ENCODE measurements at places on chromosomes 7 and 10.

GRCh38 chr10:77325233-77325537, 312.4 kb downstream of the KCNMA1 start:
- DNase-seq = no peak

GRCh38 chr10:35420044-35420443, 83.7 kb downstream of the CCNY start:
- DNase-seq = no peak

- DNase-seq = no peak
Measured at GRCh38 chr10:8665322-8665721, 610.8 kb downstream of the GATA3 start.

DNA sequence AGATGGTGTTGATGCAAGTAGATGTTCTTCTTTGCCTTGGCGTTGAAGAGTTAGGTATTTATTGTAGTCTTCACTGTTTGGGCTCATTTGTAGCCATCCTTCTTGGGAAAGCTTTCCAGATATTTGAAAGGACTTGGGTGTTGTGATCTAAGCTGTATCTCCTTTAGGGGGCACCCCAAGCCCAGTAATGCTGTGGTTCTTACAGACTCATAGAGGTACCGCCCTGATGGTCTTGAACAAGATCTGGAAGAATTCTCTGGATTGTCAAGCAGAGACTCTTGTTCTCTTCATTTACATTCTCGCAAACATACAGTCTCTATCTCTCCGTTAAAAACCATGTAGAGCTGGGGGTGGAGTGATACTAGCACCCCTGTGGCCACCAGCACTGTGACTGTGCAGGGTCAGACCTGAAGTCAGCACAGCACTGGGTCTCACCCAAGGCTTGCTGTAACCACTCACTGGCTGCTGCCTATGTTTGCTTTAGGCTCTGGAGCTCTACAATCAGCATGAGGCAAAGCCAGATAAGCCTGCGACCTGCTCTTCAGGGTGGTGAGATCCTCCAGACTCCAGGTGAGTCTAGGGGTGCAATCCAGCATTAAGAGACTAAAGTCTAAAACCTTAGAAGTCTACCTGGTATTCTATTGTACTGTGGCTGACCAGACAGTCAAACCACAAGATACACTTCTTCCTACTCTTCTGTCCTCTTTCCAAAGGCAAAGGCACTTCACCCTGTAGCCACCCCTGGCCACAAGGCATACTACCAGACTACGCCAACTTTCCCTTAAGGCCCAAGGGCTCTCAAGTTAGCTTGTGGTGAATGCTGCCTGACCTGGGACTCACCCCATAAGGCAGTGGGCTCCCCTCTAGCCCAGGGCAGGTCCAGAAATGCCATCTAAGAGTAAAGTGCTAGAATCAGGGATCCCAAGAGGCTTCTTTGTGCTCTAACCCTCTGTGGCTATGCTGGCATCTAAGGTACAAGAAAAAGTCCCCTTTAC, 209.7 kb upstream of the TMEM196 start:
- DNase-seq = no peak

DNA sequence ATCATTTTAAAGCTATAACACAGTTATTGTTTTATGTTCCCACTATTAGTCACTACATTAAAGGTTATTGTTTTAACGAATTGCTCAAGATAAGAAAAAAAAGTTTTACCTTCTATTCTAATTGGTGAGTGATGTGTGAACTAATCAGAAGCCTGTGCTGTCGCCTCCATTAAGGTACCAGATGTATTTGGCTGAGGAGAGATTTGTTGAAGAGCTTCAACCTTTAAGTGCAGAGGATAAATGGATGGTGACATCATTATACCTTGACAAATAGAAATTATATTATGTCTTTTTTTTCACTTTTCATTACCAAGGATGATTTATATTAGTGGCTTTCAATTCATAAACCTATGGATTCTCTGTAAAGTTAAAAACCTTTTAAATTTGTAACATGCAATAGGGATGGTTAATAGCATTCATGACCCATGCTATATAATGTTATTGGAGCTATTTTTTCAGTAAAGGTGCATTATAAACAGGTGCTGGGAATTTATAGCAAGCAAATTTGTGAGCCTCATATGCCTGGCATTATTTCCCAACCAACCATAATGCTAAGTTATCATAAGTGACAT, 97.0 kb upstream of the NPVF start:
- no peak for DNase-seq

GRCh38 chr7:68246189-68246633, 1249.6 kb downstream of the TYW1 start:
- no peak for DNase-seq

GRCh38 chr10:96211764-96212163, 59.6 kb downstream of the BLNK start:
- no peak for DNase-seq

GRCh38 chr7:119959811-119960210, 313.2 kb upstream of the KCND2 start:
- DNase-seq = no peak

- DNase-seq = no peak
Measured at GRCh38 chr7:88307412-88307811, 718 bp upstream of the STEAP4 start.

DNA sequence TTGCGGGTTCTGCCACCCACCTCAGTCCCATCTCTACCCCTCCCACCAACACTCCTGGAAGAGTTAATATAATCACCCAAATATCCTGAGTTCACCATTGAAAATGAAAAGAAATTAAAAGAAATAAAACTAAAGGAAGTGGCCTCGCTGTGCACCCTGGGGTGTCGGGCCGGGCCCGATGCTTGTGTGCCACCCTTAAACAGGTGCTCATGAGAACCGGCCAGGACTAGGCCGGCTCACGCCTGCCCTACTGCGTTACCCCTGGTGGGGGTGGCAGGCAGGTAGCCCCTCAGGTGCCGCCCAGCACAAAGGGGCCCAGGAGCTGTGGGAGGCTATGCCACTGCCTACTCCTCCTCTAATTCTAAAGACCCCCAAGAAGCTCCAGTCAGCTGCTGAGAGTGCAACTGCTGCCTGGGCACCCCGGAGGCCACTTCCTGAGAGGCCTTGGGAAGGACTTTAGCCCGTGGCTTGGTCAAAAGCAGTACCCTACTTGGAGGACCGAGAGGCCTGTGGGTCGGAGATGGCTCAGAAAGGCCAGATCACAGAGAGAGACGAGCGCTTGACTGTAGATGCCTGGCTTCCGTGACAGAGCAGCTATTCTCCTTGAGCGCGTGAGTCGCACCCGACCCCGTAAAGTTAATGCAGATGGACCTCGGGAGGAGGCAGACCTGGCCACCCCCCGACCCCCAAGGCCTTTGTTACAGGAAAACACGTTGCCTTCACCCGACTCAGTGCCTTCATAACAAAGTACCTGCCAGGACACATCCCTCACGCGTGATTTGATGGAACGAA, 51.0 kb upstream of the PPP2R2D start:
- DNase-seq = no peak

DNA sequence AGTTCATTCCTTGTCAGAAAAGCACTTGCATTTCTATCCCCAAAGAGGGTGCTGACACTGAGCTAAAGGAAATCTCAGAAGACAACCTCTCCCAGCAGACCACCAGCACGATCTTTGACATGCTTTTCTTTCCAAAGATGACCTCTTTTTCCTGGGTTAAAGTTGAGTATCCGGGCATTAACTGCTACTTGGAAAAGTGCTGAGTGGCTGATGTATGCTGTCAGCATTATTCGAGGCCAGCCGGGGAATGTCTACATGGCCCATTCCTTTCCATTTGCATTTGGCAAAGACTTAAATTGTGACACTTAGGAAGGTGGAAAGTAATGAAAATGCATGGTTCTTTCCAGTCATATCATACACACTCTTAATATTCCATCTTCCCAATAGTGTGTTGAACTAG, 90.6 kb upstream of the SKAP2 start:
- DNase-seq = no peak

DNA sequence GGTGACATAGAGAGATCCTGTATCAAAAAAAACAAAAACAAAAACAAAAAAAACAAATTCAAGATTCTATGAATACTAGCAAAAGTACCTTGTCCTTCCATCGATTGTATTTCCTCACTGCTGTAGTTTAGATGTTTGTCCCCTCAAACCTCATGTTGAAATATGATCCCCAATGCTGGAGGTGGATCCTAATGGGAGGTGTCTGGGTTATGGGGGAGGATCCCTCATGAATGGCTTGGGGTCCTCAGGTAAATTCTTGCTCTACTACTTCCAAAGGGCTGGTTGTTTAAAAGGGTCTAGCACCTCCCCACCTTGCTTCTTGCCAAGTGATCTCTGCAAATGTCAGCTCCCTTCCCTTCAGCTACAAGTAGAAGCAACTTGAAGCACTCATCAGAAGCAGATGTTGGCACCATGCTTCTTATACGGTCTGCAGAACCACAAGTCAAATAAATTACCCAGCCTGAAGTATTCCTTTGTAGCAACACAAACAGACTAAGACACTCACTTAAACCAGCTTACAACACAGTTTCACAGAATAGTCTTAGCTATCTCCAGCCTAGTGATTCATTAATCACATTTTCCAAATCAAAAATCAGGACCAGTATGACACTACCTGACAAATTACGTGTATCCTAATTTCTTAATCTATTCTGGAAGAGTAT, 20.7 kb downstream of the ABI1 start:
- DNase-seq = no peak

DNA sequence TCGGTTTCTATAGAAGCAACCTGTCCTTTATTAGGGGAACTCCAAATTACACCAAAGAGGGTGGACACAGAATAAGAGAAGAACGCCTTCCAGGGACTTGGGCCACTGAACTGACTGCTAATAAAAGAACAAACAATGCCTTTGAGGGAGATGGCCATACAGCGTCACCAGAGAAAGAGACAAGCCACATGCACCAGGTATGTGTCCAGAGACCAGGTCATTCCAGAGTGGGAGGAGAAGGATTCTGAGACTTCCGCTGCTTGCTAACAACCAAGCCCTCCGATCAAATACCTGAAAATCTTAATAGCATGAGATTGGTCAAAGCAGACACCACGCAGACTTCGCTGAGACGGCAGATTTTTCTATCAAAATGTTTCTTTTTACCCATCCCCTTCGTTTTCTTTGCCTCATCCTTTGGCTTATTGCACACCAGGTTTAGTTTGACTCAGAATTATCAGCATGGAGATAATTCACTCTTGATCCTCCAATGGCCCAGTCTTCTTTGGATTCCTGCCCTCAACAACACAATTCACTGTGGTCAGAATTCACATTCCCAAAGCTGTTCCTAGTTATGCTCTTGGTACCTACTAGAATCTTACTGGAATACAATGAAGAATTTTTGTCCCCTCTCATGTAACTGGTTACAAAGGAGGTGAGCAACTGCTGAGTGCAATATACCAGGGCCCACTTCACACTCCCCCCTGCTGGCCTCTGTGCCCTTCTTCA, 87.4 kb upstream of the DDC start:
- DNase-seq = no peak

- DNase-seq = no peak
Measured at GRCh38 chr10:108812906-108813305, 1110.4 kb downstream of the XPNPEP1 start.

DNA sequence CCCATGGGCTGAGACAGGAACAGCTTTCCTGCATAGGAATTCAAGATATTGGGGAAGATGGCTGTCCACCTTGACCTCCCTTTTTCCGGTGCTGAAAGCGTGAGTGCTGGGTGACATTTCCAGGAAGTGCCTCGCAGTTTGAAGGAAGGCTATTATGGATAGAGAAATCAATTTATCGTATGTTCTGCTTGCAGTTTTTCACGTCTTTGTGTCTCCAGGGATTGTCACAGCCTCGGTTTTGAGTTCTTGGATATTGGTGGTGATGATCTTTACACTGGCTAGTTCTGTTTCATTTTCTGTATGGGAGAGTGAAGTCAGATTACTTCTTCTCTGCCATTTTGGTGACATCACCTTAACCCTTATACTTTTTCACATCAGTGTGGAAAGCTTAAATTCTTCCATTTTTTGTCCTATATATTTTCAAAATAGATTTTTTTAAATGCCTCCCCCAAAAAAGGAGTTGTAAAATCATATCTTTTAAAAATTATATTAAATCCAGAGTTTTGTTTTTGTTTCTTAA, 102.5 kb upstream of the APBB1IP start:
- no peak for DNase-seq

DNA sequence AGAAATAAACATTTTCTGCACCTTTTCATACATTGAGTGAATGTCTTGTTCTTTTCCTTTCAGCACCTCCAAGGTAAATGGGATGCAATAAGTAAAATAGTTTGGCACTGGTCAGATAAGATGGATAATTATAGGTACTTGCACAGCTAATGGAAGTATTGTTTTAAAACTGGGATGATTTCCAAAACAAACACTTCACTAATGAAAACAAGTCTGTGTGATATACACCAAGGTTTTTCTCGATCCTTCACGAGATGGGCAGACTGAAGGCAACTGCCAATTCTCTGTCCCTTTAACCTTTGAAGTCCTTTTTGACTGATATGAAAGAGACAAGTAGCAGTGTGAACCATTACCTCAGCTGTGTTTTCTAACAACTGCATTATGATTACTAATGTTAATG, 423.8 kb downstream of the GFRA1 start:
- no peak for DNase-seq

GRCh38 chr10:77007834-77008233, 629.8 kb downstream of the KCNMA1 start:
- no peak for DNase-seq

- DNase-seq = no peak
Measured at GRCh38 chr10:132064082-132064755, 1.5 kb upstream of the JAKMIP3 start.

- DNase-seq = no peak
Measured at GRCh38 chr7:132666774-132667172, 90.5 kb upstream of the PLXNA4 start.

- no peak for DNase-seq
Measured at GRCh38 chr10:109159351-109159750, 764.0 kb downstream of the XPNPEP1 start.

GRCh38 chr10:61164458-61165160, 220.6 kb upstream of the RHOBTB1 start:
- no peak for DNase-seq

All from activated CD4-positive, CD25-positive, alpha-beta regulatory T cell (primary cell).